ENCODE measurements at places on chromosomes 1 and 21. TPM values are rescaled to one million over a fixed set of nuclear protein-coding genes. Genes with fewer than 3 reads are reported as not detected.

Gene TCHHL1
- not detected for polyA plus RNA-seq

Gene TNNT2
- 56.1 TPM for polyA plus RNA-seq

DNA sequence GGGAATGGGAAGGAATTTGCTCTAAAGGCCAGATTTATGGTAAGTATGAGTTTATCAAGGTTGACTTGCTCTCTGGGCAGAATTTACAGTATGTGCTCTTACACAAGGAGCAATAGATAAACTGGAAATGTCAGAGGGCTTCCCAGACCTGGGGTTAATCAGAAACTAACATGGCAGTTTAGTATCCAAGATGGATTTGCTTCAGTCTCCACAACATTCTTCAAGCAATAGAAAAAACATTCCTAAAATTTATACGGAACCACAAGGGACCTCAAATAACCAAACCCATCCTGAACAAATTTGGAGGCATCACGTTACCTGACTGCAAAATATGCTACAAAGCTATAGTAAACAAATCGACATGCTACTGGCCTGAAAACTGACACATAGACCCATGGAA, 606.7 kb upstream of the CHRM3 start:
- DNase-seq: no peak

GRCh38 chr1:61162520-61163258, 80.3 kb downstream of the NFIA start:
- no peak for DNase-seq

DNA sequence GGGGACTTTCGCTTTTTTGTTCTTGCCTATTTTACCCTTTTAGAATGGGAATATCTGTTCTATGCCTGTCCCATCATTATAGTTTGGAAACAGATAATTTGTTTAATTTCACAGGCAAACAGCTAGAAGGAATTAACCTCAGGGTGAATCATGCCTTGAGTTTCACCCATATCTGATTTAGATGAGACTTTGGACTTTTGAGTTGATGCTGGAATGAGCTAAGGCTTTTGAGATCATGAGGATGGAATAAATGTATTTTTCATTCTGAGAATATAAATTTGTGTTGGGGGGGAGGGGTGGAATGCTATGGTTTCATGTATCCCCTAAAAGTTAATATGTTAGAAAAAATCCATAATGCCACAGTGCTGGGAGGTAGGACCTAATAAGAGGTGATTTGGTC, 56.1 kb upstream of the TACSTD2 start:
- DNase-seq: no peak

- DNase-seq: no peak
Measured at GRCh38 chr1:229109320-229109761, 161.6 kb upstream of the RAB4A start.

GRCh38 chr1:247401310-247402119, 14.5 kb upstream of the NLRP3 start:
- no peak for DNase-seq

GRCh38 chr1:4660917-4661594, 6.6 kb downstream of the AJAP1 start:
- DNase-seq: no peak

- no peak for DNase-seq
Measured at GRCh38 chr1:76138217-76138616, 63.7 kb downstream of the ST6GALNAC3 start.

- DNase-seq: no peak
Measured at GRCh38 chr1:66003690-66004089, 211.0 kb downstream of the PDE4B start.

GRCh38 chr1:10787286-10787685, 9.2 kb downstream of the CASZ1 start:
- no peak for DNase-seq

DNA sequence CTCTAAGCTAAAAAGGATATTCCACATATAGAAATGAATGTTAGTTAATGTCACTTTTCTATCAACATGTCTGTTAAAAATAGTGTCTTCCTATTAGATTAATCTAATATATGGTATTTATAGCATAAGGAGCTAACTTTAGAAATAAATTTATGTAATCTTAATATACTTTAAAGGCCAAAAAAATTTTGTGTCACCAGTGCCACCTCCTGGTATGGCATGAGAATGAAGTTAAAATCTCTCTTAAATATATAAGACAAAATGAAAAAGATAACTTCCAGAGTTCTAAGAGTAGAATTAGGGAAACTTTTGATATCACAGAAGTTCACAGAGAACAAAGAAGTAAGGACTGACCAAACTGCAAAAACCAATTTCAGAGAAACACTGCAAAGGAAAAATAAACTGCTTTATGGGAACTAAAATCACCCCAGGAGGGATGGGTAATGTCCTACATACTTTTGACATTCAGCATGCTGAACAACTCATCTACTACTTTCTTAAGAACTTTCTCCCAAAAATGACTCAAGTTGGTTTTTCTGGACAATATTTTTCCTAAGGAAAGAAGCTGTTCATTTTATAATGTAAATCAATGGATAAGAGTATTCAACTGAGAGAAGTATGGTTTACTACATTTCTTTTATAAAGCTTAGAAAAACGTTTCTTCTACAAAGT, 82.8 kb downstream of the TRIM33 start:
- DNase-seq: no peak

GRCh38 chr1:167924543-167925231, 10.8 kb upstream of the ADCY10 start:
- DNase-seq: no peak
